Astrocyte (in vitro differentiated cells and primary cell): ENCODE measurements at places on chromosomes 1 and 21.

DNA sequence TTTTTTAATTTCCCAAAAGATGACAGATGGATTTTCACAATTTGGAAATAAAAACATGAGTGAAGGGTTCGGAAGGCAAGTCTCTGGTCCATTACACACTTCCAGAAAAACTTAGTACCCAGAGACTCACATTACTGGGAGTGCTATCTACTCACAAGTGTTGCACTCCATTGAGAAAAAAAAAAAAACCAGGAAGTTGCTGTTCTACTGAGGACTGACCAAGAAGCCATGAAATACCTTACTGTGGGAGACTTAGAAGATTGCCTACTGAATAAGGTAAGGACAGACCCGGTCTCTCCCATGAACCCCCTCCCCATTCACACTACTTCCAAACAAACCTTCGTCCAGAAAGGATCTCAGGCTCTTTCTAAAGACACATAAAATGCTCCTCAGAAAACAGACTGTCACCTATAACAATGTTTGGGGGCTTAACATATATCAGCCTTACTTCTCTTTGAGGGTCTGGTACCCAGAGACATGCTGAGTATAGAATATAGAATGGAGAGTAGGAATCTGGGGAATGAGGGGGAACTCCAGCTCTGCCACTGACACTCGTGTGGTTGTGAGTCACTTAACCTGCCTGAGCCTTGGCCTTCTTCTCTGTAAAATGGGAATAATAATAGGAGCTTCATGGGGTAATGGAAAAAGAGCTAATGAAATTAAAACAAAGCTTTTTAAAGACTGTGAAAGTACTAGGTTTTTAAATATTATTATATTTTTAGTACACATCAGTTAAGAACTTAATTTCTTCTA lies 1.4 kb downstream of the MAB21L3 start:
- no peak for DNase-seq

DNA sequence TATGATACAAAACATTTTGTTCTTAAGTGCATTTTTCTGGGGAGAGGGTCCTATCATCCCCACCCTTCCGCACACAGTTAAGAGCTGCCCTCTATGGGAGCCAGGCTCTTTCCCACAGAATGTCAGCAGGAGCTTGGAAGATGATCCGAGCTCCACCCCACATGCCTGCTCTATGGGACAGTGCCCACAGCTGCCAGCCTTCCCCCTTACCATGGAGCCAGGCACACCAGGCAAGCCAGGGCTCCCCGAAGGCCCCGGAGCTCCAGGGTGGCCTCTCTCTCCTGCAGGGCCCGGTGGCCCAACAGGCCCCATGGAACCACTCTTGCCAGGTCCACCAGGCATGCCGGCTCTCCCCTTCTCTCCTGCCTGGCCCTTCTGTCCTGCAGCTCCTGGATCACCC lies 10.4 kb upstream of the PEF1 start:
- DNase-seq: no peak

- no peak for DNase-seq
These were observed 116.2 kb upstream of the ATP1A1 start for GRCh38 chr1:116256875-116257274.

- DNase-seq: no peak
These were observed 141.3 kb downstream of the ATG4C start for GRCh38 chr1:62924983-62925790.

DNA sequence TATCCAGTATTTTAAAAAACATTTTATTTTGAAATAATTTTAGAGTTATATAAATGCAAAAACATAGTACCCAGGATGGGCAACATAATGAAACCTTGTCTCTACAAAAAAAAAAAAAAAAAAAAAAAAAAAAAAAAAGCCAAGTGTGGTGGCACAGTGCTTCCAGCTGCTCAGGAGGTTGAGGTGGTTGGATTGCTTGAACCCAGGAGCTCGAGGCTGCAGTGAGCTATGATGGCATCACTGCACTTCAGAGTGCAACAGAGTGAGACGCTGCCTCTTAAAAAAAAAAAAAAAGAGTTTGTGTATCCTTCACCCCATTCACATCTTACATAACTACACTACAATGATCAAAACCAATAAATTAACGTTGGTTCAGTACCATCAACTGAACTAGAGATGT lies 115.6 kb upstream of the KIF26B start:
- DNase-seq: no peak

DNA sequence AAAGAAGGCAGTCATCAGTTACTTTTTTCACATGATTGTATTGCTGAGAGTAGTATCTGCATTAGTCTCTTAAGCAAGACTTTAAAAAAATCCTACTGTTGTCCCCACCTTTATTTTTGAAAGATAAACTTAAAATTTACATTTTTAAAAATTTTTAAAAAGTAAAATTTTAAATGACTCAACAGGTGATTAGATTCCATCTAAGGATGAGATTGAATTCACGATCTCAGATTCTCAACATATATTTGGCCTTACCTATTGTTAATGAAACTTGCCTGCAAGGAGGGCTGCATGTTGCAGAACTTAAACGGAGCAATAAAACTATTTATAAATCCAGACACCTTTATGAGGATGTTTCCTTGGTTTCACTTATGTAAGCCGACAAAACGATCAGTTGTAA lies 75.2 kb downstream of the OLFML2B start:
- no peak for DNase-seq

GRCh38 chr1:8421721-8422120 lies 103.8 kb downstream of the SLC45A1 start:
- DNase-seq: no peak

GRCh38 chr1:228863776-228864175 lies 128.5 kb downstream of the RHOU start:
- no peak for DNase-seq

DNA sequence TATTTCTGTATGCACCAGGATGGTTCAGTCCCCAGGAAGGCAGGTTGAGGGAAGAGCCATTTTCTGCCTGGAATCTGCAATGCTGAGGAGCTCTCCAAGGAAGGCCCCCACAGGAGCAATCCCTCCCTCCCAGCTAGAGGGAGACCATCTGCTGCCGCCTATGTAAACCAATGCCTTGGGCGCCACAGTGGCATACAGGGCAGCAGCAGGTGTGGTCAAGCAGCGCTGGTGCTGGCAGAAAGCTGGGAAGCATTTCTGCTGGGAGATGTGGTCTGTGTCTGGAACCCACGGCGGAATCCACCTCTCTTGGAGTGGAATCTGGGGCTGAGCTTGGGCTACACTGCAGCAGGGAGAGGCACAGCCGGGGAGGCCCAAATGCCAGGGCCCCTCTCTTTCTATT lies 283.3 kb downstream of the RRAGC start:
- no peak for DNase-seq

- peak; percentile 39 for DNase-seq
These were observed 17.1 kb upstream of the ADGRB2 start for GRCh38 chr1:31781138-31781755.

DNA sequence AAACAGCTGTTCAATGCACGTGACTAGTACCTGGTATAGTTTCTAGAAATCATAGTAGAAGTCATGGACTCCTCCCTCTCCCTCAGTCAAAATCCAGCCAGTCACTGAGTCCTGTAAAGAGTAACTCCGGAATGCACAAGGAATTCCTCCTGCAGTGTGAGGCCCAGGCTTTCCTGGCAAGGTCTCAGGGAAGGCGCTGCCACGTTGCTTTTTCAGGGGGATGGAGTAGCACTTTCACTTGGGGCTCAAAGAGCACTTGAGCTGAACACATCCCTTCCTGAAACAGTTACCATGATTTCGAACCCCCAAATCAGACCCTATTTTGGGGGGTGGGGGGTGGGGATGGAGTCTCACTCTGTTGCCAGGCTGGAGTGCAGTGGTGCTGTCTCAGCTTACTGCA lies 26.4 kb upstream of the LRRC8D start:
- peak; percentile 62 for DNase-seq

- DNase-seq: no peak
These were observed 19.8 kb downstream of the PARP1 start for GRCh38 chr1:226388131-226388530.

DNA sequence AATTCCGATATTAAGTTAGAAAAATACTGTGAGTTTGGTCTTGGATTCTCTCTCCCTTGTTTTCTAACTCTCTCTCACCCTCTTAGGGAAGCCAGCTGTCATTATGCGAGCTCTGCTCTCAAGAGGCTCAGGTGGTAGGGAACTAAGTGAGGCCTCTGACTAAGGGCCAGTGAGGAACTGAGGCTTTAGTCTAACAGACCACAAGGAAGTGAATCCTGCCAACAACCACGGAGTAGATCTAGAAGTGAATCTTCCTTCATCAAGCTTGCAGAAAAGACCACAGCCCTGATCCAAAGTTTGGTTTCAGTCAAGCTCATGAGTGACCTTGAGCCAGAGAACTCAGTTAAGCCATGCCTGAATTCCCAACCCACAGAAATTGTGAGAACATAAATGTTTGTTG lies 180.1 kb upstream of the PRMT6 start:
- DNase-seq: no peak

- no peak for DNase-seq
These were observed 176.9 kb upstream of the HMGB4 start for GRCh38 chr1:33687000-33687399.

GRCh38 chr1:117572546-117572945 lies 33.3 kb upstream of the TENT5C start:
- no peak for DNase-seq

DNA sequence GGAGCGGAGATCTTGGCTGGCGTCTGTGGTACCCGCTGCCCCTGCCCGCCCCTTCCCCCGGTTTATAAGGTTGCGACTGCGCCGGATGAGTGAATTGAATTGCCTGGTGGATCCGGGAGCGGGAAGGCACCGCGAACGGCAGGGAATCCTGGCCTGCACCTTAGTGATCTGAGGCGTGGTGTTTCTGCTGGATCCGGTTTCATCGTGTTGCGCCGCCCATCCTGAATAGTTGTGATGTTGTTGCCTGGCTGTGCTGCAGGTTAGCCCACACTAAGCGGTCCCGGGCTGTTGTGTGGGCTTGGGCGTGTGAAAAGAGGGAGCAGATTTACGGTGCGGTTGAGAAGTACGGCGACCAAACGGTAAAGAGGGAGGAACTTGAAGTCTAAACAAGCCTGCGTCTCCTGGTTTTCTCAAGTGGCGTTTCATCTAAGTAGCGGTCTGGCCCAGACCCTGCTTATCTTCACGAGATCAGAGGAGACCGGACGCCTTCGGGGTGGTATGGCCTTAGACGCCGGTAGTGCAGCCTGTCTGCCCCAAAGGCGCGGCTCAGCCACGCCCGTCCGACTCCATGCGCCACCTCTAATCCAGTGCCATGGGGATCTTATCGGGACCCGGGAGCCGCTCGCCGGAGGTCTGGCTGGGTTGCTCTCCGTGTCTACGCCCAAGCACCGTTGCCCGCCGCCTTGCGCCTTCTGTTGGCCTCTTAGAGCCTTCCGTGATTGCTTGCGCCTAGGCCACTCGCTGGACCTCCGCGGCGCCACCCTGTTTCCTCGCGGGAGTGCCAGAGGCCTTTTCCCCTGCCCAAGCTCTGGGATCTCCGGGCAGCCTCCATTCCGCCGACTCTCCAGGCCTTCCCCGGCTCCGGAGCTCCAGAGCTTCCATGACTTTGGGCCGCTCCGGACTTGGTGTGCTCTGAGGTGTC lies 87.5 kb upstream of the RHOU start:
- DNase-seq: peak; percentile 13

DNA sequence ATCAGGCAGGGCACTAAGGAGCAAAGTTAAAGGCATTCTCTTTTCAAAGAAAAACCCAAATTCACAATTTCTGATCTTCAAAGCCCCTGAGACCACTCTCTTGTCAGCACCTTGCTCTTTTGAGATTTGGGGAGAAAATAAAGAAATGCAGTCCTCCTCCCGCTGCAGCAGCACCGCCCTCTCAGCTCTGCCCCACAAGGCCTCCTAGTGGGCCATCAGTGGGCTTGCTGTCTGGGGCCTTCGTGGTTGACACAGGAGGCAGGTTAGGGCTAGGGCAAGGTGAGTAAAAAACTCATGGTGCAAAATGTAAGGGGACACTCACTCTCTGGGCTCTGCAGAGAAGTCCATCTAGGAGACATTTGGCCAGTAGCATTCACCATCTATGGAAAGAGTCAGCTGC lies 67.4 kb upstream of the CTTNBP2NL start:
- DNase-seq: no peak

GRCh38 chr1:222697203-222697602 lies 15.1 kb downstream of the AIDA start:
- DNase-seq: no peak

GRCh38 chr1:109930252-109930993 lies 19.8 kb downstream of the CSF1 start:
- DNase-seq: no peak

DNA sequence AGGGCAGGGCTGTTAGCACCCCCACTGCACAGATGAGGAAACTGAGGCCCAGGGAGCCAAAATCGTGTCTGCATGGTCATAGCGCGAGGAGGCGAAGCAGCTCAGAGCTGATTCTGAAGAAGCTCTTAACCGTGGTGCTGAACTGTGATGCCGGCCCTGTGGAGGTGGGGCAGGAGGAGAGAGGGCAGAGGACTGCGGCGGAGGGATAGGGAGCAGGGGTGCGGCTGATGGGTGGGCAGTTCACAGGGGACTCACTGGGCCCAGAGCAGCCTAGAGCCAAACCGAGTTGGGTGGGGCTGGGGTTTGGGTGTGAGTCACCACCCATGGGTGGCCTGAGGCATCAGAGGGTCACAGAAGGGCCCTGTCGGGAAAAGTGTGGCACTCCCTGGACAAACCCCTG lies 74.7 kb downstream of the RAP1GAP start:
- DNase-seq: no peak

DNA sequence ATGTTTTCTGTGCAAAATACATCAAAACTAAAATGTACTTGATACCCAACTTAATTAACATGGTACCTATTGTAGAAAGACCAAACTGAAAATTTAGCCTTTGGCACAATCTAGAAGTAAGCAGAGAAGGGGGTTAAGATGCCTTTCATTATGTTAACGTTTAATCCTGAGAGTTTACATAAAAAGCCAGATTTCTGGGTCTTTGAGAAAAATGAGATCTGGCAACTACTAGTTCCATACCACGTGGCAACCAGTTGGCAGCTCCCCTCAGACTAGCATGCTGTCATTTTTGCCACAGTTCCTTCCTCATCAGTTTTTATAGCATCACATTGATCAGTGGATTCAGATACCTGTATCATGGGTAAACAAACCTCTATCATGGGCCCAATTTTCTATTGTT lies 1.5 kb downstream of the RO60 start:
- DNase-seq: no peak

DNA sequence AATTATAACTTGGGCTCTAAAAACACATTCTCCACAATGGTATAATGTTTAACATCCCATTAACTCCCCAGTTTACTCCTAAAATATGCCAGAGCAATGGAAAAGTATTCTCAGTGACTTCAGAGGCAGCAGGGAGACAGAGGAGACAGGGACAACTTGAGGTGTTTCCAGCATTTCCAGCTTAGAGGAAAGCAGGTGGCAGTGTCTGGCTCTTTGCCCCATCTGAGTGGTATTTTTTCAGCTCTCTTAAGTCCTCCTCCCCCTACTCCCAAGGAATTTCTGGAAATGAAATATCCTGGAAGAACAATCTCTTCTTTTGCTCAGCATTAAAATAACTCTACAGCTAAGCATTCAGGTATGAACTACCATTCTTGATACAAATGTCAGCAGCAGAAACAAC lies 10.8 kb upstream of the ERMAP start:
- no peak for DNase-seq

GRCh38 chr1:186016856-186017255 lies 282.7 kb downstream of the HMCN1 start:
- no peak for DNase-seq

GRCh38 chr1:5886541-5887348 lies 105.5 kb downstream of the NPHP4 start:
- DNase-seq: no peak
